ENCODE measurements at places on chromosomes 12 and 14. TPM values are rescaled to one million over a fixed set of nuclear protein-coding genes. Genes with fewer than 3 reads are reported as not detected.

Gene FAM181A
- total RNA-seq, result not detected

DNA sequence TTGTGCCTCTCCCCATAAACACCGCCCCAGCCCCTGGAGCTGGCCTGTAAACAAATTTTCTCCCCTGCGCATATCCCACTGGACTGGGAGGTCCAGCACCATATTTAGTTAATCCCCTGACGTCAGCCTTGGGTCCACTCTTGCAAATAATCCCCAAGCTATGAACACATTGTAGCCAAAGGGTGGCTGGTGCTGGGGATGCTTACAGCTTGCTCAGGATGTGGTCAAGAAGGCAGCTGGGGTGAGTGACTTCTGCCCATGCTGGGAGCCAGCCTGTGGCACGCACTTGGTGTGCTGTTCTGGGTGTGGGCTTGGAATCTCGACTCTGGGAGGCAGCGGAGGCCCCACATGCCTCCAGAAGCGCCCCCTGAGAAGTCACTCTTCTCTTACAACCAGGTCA is 32.1 kb downstream of the CMKLR1 start:
- peak; percentile 93 for DNase-seq

Gene ERBB3
- total RNA-seq, result 0.63 TPM

DNA sequence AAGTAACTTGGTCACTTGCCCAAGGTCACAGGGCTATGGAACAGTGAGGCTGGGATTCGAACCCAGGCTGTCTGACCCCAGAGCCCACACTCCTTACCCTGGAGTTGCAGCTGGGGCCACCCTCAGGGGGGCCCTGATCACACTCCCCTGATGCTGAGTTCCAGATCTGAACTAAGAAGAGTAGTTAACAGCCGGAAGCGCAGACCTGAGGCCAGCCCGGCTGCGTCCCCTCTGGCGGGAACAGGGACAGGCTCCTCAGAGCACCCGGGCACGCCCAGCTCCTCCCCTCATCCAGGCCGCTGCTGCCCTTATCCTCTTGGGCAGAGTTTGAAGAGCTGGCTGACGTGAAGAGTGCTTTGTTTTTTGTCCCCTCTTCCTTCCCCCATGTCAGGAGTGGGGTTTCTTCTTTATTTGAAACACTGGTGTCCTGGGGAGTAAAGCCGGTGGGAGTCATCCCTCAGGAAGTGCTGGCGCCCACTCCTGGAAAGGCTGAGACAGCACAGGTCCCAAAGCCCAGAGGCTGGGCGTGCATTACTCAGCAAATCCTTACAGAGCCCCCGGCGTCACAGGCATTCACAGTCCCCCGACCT is 8.7 kb downstream of the PHB2 start:
- DNase-seq, result peak; percentile 90

- no peak for DNase-seq
Observed at GRCh38 chr12:91178781-91179180, 3.8 kb downstream of the DCN start.

Gene CLEC4D
- not detected for total RNA-seq

GRCh38 chr14:35292770-35293561 is 784 bp downstream of the PSMA6 start:
- DNase-seq, result no peak

DNA sequence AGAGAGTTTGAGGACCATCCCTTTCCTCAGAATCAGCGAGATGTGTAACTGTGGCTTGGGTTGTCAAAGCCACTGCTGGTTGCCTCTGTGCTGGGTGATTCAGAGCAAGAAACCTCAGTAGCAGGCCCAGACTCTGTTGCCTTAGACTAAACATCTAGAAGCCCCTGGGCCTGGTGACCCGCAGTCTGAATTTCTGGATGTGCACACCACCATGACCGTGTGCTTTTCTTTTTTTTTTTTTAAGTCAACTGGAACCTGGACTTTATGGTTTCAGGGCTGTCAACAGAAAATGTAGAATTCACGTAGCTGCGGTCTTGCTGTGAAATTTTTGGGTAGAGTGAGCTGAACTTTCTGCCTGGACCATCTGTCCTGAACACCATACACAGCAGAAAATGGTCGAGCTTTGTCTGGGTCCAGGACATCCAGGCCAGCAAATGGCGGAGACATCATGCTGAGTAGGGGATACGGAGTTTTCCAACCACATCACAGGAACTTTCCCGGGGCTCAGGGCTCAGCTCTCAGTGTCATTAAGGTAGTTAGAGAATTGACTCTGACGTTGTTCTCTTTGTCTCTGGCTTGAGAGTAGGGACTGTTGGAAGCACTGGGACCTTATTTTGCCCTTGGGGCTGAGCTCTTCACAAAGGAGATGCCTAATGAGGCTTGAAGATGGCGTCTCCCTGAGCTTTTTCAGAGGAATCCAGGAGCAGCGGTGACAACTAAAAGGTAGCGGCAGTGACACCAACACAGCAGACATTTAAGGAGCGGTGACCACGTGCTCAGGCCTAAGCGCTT is 23.0 kb upstream of the BATF start:
- DNase-seq, result no peak

DNA sequence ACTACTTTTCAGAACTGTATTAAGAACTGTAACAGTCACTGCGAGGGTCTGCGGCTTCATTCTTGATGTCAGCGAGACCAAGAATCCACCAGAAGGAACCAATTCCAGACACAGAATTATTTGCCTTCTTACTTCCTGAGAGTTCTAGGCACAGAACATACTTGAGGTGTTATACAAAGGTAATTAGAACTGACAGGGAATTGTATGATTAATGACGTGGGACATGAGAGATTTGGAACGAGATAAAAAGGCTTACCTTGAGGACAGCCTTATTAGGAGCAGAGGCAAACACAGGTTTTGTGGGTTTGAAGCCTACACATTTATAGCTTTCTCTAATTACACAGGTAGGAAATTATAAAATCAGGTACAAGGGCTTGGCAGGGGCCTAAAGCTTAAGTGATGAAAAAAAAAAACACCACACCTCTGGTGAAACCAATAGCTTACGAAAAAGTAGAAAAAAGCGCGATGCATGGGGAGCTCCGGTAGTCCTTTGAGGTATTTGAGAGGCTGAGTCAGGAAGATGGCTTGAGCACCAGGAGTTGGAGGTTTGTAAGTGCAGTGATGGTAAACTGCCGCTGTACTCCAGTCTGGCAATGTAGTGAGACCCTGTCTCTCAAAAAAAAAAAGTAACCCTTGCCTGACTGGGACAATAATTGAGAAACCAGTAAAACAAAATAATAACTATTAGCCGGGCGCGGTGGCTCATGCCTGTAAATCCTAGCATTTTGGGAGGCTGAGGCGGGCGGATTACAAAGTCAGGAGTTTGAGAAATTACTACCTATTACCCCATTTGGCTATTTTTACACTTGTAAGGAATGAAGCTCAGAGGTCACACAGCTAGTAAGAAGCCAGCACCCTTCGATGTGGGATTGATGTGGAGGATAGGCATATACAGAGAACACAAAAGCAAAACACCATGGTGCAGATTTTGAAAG is 795 bp upstream of the ACOT2 start:
- peak; percentile 40 for DNase-seq

Gene PLCZ1
- not detected for total RNA-seq

DNA sequence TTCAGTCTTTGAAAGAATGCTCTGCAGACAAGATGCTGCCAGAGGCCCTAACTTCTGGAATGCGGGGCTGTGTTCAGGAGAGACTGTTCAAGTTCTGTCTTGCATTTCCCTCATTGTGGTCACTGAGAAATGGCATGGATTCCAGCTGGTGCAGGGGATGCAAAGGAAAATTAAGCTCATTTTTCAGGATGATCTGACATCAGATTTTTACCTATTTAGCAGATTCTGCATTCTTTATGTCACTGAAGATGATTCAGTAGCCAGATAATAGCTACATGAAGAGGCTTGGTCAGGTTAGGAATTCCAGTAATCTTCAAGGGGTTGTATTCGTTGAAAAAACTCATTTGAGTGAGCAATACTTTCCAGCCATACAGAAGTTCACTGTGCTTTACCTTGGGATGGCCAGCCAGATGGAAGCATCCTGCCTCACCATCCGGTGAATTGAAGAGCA is 16.1 kb upstream of the MFAP5 start:
- peak; percentile 29 for DNase-seq

GRCh38 chr12:554001-554285 is 94.2 kb downstream of the B4GALNT3 start:
- DNase-seq, result no peak

Gene CCDC175
- total RNA-seq, result 0.12 TPM

Gene BMAL2
- total RNA-seq, result 65.3 TPM

GRCh38 chr14:79483477-79484388 is 727.6 kb downstream of the DIO2 start:
- DNase-seq, result peak; percentile 8

Gene CPNE6
- not detected for total RNA-seq

Gene TAS2R19
- 9.0 TPM for total RNA-seq

GRCh38 chr14:55092341-55092740 is 36.7 kb upstream of the LGALS3 start:
- no peak for DNase-seq

- peak; percentile 14 for DNase-seq
Observed at GRCh38 chr12:91381309-91381804, 198.7 kb upstream of the DCN start.

GRCh38 chr14:53871011-53871410 is 85.6 kb downstream of the BMP4 start:
- DNase-seq, result no peak

- DNase-seq, result no peak
Observed at GRCh38 chr14:35222872-35223466, 69.2 kb upstream of the PSMA6 start.

Gene NEUROD4
- not detected for total RNA-seq

DNA sequence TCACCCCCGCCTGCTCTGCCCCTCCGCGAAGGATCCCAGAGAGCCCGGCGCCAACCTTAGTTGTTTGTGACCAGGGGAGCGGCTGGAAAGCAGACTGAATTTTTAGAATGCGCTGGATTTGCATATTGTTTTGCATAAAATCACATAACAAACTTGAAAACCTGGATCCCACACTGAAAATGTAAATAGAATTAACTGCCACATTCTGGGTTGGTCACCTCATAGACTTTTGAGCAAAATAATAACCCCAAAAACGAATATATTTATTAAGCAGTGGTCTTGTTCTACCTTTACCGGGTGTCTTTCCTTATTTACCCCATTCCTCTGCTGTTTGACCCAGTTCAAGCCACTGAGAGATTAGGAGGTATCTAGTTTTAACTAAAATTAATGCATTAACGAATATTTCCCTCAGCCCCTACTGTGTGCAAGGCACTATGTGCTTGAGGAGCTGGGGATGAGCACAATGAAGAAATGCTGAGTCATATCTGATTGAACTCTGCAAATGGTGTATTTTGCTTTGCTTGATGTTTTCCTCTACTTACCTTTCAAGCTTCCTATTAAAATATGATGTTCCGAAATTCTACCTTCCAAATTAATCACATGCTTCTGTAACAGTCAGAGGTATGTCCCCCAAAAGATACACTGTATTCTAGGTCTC is 438 bp upstream of the EGLN3 start:
- no peak for DNase-seq

GRCh38 chr14:95555053-95555452 is 20.2 kb downstream of the GLRX5 start:
- no peak for DNase-seq

Gene METTL25
- total RNA-seq, result 9.7 TPM

DNA sequence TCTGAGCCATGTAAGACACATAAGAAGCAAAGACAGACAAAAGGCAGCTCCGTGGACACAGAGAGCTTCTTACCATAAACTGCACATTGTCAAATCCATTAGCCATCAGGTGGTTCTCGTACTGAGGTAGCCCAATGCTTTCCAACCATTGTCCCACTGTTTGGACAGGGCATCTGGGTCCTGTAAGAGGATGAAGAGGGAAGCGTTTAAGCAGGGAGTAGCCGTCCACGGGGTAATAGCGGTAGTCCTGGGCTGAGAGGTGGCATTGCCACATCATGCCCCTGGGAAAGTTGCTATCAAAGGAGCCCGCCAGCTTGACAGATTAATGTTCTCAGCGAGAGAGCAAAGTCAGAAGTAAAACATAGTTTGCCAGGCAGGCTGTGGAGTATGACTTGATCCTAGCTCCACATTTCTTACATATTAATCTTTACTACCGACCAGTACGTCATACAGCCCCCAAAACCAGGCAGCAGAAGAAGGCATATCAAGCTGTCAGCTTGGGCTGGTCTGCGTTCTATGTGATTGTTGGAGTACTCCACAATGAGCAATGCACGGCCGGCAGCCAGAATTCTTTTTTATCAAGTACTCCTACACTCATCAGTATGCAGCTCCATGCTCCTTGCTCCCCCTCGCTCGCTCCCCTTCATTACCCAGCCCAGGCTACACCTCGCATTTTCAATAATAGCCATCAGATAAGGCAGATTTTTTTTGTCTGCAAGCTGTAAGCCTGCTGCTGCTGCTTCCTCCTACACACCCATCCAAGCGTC is 493.2 kb upstream of the GARIN6 start:
- DNase-seq, result peak; percentile 3

DNA sequence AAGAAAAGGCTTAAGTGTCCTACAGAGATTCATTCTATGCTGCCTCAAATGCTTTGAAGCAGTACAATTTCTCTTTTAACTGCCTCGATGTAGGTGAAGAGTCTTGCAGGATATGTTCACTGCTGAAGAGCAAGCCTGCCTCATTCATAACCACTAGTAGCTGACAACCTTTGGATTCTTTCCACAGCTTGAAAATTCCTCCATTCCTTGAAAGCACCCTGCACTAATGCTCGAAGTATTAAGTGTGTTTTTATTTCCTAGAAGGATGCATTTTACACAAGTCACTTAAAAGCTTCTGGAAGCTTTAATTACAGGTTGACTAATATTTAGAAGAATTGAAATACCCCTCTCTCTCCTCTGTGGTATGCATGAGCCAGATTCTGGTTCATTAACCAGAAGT is 429.4 kb downstream of the DIO2 start:
- no peak for DNase-seq

Gene KLRB1
- total RNA-seq, result not detected

GRCh38 chr12:49028666-49029275 is 10.2 kb upstream of the PRKAG1 start:
- no peak for DNase-seq

GRCh38 chr12:75979181-75979580 is 52.4 kb downstream of the PHLDA1 start:
- DNase-seq, result peak; percentile 88

GRCh38 chr12:105843986-105844760 is 294.6 kb downstream of the NUAK1 start:
- no peak for DNase-seq

- DNase-seq, result no peak
Observed at GRCh38 chr12:95134085-95134484, 60.7 kb upstream of the NR2C1 start.

Gene MMP17
- total RNA-seq, result 3.1 TPM

- no peak for DNase-seq
Observed at GRCh38 chr14:37673439-37673838, 78.0 kb downstream of the TTC6 start.

GRCh38 chr14:99035268-99035667 is 236.7 kb downstream of the BCL11B start:
- peak; percentile 79 for DNase-seq

- no peak for DNase-seq
Observed at GRCh38 chr12:50533971-50534370, 29.2 kb downstream of the DIP2B start.

Gene MYF5
- not detected for total RNA-seq

- peak; percentile 98 for DNase-seq
Observed at GRCh38 chr14:75711796-75712211, 50.8 kb downstream of the TTLL5 start.

All from Daoy (cell line).